Stimulated activated CD4-positive, alpha-beta T cell treated with anti-CD3 and anti-CD28 coated beads, Interleukin-12 subunit alpha, Interleukin-12 subunit beta, amount 100 ng/mL, for 24 hours (primary cell): ENCODE measurements at places on chromosomes 13 and 19.

GRCh38 chr19:15418231-15418578, 583 bp downstream of the AKAP8L start:
- DNase-seq = no peak

- DNase-seq = no peak
Observed at GRCh38 chr13:110216398-110217041, 90.4 kb downstream of the COL4A1 start.

DNA sequence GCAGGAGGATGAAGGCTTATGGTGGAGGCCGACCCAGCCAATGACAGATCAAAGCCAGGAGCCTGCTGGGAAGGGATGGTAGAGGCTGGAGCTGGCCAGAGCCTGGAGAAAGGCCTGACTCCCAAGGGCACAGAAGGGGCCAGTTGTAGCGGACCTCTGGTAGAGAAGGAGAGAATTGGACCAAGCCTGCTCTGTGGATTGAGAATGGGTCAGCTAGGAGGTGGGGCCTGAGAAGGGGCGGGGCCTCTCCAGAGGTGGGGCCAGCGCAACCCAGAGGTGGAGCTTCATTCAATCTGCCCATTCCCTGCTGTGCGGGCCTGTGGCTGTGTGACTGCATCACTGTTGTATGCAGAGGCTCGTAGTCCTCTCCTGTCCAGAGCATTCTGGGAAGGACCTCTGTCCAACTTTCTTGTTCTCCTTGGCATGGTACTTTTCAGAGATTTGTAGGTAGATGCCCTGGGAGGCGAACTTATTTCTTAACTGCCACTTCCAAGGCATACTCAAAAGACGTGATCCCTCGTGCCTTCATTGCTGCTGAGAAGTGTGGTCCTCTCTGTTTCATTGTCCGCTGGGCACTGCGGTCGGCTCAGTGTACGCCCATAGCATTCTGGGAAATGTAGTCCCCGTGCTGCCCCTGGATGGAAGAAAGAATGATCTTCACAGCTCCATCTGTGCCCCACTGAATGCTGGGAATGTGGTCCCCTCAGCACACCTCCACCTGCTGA, 6.7 kb downstream of the GRIN2D start:
- DNase-seq = no peak

DNA sequence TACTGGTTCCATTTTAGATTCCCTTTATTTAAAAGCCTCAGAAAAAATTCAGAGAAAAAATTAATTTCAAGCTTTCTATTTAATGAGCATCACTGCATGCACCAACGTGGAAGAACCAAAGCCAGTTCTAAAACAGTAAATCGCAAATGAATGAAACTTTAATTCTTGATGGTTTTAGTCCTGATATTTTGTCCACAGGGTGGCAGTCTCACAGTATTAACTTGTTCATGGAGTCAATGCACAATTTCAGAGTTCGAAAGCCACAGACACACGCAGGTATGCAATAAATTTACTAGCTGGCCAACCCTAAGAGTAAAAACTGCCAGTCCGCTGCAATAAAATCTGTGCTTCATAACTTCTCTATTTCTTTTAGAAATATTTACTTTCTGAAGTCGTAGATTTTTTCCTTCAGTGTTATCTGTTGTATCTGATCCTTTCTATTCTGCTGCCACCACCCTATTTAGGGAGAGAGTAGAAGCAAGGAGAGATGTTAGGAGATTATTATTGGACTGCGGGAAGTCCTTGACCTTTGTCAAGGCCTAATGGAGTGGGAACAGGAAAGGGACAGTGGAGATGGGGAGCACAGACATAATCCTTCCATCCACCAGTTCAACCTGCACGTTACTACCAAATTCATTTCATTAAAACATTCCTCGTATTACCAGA, 7.0 kb upstream of the WBP4 start:
- no peak for DNase-seq

- peak; percentile 52 for DNase-seq
Observed at GRCh38 chr19:31356587-31357314, 7.5 kb upstream of the TSHZ3 start.
